Renal cortical epithelial cell (primary cell): ENCODE measurements at places on chromosomes 16 and 17.
A peak's percentile ranks its signal among the peaks of the same experiment; 100 is the strongest.

- no peak for DNase-seq
Observed at GRCh38 chr16:86061721-86062120, 162.8 kb downstream of the IRF8 start.

DNA sequence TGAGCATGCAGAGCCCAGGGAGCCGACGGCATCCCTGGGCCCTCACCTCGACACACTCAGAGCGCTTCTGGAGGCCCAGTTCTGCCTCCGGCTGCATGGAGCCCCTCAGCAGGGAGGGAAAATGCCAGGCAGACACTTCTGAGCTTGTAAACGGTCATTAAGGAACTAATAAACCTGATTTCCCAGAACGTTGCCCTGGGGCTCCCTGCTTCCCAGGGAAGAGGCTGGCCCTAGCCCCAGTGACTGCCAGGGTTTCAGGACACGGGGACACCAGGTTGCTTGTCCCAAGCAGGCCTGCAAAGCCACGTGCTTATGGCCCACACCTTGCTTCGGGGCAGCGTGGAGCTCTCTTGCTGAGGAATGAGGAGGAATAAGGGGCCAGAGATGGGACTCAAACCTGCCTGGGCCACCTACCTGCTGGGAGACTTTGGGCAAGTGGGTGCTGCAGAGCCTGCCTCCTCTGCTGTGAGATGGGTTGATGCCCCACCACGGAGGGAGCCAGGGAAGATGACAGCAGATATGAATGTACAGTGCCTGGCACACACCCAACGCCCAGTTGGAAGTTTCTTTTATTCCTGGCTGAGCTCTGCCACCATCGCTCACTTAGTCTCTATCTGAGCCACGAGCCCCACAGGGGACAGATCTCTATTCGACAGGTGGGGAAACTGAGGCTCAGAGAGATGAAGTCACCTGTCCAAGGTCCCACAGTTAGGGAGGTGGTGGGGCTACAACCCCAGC lies 5.4 kb downstream of the RHBDF2 start:
- no peak for DNase-seq

- no peak for DNase-seq
Observed at GRCh38 chr16:57289391-57290257, 5.2 kb upstream of the PLLP start.

DNA sequence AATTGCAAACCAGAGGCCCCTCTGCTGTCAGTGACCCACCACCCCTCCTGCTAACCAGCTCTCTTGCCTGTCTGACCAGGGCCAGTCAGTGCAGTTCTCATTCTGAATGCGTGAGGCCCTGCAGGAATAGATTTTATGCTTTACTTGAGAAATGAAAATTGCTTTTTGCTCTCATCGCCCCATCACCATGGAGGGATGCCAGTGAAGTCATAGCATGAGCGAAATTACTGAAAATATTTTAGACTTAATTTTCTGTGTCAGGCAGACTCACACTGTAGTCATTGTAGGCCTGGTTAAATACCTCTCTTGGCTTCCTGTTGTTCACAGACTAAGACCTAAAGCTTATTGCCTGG lies 490.5 kb upstream of the CDH5 start:
- DNase-seq: no peak

GRCh38 chr17:47751471-47751870 lies 18.4 kb downstream of the TBX21 start:
- no peak for DNase-seq

DNA sequence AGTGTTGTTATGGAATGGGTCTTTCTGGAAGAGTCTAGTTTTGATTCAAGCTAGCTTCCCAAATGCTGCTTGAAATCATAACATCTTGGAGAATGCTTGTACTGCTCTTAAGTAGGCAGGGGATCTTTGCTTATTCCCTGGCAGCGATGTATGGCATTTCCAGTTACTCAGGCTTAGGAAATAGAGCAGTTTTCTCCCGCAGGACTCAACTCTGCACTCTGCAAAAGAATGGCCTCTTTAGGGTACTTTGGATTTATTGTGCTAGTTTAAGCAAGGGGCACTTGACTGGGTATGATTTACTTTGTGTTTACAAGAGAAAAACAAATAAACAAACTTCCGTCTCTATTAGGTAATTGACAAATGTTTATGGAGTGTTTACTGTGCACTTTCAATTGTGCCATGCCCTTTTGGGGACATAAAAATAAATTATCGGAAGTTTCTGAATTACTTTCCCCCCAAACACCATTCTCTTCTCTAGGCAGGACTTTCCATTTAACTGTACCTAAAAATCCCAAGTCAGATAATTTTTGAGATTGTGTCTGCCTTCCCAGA lies 164.0 kb downstream of the MAP2K6 start:
- DNase-seq: no peak

- no peak for DNase-seq
Observed at GRCh38 chr17:32865141-32865540, 11.8 kb downstream of the MYO1D start.

DNA sequence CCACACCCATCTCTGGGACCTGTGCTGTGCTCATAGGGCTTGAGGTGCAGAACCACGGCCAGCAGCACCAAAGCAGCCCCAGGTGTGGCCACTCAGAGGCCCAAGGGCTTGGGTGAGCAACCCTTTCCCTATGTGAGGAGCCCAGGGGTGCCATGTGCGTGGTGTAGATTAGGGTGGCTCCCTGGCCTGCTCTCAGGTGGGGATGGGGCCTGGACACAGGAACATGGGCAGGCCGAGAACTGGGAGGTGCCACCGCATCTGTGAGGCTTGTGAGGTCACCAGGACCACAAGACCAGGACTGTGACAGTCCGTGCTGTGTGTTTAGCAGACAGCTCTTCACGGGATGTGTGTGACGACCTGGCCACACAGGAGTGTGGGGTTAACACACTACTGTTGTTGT lies 103.5 kb upstream of the ZNF750 start:
- no peak for DNase-seq

- peak; percentile 15 for DNase-seq
Observed at GRCh38 chr17:71959154-71959553, 161.7 kb upstream of the SOX9 start.

- DNase-seq: no peak
Observed at GRCh38 chr16:52834736-52835465, 217.8 kb downstream of the CHD9NB start.

DNA sequence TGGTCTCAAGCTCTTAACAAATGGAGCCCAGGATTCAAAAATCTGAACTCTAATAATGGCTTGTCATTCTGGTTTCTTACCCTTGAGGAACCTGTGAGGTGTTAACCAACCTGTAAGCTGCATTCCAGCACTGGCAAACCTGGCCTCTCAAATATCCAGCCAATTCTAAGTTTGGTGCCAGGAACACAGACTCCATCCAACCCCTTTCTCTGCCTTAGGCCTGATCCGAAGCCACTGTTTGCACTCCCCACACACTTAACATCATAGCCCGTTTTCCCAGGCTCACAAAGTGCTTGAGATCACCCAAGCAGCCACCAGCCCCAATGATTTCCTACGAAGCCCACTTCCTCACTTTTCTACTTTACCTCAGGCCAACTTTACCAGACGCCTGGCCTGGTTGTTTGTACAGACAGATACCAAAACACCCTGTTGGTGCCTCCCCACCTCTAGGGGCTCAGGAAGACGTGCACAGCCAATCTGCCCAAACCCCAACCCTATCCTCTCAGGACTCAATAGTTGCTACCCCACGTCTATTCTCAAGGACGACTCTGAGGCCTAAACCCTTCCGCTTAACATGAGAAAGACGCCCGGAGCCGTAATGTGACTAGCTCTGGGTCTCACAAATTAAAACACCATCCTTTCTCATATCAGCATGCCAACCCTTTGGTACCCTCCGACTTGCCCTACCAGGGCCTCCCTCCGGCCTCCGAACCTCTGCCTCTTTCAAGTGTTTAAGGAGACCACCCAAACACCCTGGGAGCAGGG lies 3.2 kb upstream of the PER1 start:
- peak; percentile 33 for DNase-seq

- DNase-seq: peak; percentile 63
Observed at GRCh38 chr16:85615014-85615851, 2.1 kb downstream of the GSE1 start.

DNA sequence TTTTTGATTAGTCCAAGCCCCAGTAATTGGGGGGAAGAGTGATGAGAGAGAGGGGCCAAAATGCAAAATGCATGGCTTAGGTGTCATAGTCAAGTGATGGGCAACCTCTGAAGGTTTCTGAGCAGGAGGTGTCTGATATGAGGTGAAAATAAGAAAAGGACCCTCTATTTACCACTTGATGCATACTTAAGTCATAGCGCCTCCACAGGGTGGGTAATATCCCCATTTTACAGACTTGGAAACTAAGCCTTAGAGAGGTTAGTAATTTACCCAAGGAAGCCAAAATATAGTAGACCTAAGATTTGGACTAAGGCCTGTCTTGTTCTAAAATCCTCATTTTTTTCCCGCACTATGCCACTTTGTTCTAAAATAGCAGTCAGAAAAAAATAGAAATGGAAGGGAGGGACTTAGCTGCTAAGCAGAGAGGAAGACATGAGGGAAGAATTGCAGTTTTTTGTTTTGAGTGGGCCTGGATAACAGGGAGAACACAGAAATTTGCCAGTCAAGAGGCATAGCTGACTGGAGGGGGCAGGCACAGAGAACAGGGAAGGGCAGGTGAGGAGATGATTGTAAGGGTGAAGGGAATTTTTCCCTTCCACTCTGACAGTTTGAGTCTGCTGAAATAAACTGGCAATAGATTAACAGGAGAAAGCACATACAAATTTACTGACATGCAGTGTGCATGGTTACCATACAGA lies 2.3 kb upstream of the GRB2 start:
- DNase-seq: no peak

DNA sequence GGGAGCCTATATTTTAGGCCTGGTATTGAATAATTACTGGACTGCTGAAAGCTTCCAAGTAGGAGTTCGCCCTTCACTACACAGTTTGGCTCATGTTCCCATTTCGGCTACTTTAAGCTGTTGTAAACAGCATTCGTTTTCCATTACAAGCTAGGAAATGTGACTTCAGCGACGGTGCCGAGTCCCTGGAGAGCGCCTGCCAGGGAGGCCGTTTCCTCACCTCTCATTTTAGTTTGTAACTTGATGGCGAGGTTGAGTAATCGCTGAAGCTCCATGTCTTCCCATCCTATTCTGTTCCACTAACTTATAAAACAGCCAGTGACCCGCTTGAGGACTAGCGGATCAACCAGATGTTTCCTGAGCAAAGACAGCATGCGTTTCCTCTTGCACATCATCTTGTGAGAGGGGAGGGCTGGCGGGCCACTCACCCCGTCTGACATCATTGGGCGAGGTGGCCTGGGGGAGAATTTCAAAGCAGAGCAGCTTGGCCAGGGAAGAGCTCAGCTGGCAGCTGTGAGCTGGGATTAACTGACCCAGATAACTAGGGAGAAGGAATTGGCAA lies 32.9 kb downstream of the PCTP start:
- no peak for DNase-seq

DNA sequence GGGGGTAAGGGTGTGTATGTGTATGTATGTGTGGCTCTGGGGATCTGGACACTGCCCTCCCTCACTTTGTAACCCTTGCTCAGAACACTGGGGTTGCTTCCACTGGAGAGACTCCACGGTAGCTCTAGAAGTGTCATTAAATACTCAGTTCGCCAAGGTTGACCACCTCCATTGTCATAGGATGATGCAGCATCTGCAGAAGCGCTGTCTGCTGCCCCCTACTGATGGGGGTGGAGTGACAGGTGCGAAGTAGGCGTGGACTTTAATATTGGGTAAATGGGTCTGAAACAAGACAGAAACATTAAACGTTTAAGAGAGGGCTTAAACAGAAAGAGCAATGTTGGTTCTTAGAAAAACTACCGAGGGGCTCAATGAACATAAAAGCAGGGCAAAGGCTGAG lies 35.5 kb upstream of the STAC2 start:
- DNase-seq: no peak

GRCh38 chr16:53896722-53897121 lies 192.8 kb downstream of the FTO start:
- no peak for DNase-seq

DNA sequence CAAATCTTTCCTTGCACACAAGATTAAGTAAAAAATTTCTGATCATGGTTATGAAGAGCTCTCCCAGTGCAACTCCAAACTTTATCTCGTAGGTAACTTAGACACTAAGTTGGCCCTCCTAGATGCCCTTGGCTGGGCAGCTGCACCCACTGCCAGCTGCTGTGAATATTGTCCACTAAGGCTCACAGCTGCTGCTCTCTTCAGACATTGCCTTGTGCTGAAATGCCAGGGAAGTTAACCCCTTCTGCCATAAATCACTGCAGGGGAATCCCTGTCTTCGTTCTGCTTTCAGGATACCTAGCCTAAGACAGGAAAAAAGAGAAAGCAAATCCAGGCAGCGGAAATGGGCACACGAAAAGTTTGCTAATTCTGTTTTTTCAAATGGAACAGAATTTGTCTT lies 106.4 kb downstream of the IRX5 start:
- DNase-seq: no peak

- no peak for DNase-seq
Observed at GRCh38 chr16:55955845-55956244, 80.7 kb upstream of the CES5A start.

DNA sequence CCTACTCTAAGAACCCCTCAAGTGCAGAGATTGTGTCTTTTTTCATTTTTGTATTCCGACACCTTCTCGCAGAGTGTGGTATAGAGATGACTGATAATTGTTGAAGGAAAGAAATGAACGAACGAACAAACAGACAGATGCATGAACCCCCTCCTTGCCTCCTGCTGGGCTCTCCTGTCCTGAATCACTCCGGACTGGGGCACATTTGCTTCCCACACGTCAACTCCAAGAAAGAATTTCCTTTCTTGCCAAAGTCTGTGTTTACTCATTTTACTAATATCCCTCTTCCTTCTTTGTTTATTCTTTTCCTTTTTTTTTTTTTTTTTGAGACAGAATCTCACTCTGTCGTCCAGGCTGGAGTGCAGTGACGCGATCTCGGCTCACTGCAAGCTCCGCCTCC lies 37.5 kb upstream of the BHLHA9 start:
- DNase-seq: no peak

GRCh38 chr16:74029115-74029792 lies 267.4 kb upstream of the PSMD7 start:
- DNase-seq: no peak

DNA sequence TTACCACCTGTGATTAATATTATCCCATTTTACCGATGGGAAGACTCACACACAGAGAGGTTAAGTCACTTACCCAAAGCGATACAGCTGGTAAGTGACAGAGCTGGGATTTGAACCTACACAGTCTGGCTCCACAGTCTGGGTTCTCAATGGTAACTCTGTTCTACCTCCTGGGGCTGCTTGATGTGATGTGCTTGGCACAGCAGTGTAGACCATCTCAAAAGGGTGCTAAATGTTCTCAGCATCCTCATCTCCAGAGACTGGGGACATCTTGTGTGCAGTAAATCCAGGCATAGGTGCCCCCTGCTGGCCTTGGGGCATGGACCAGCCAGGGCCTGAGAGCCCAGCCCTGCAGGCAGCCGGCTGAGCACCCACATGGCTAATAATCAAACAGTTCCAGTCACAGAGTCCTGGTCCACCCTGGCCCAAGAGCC lies 15.4 kb upstream of the KATNB1 start:
- DNase-seq: peak; percentile 56

- peak; percentile 59 for DNase-seq
Observed at GRCh38 chr16:10964039-10964890, 19.9 kb downstream of the CLEC16A start.

GRCh38 chr16:61391896-61392295 lies 644.3 kb downstream of the CDH8 start:
- no peak for DNase-seq

- DNase-seq: no peak
Observed at GRCh38 chr16:67071476-67072048, 38.2 kb upstream of the PHAF1 start.
